Urinary bladder (tissue), 4 donors: ENCODE measurements at places on chromosomes 3 and 15. TPM values are rescaled to one million over a fixed set of nuclear protein-coding genes. Genes with fewer than 3 reads are reported as not detected.

DNA sequence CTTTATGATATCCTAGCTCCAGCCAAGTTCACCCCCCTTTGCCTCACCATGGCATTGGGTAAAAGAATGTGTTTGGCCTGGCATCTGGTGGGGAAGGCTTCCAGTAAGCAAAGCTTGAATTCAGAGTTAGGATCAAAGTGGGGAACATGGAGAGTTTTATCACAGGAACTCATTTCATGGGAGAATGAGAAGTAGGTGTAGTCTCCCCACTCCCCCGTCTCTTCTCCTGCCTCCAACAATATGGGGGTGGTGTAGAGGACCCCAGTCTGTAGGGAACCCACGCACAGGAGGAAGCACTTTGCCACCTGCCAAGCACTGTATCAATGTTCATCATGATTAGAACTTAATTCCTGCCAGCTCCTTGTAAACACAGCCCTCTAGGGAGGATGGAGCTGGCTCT lies 200.5 kb downstream of the UACA start:
- no peak for DNase-seq

DNA sequence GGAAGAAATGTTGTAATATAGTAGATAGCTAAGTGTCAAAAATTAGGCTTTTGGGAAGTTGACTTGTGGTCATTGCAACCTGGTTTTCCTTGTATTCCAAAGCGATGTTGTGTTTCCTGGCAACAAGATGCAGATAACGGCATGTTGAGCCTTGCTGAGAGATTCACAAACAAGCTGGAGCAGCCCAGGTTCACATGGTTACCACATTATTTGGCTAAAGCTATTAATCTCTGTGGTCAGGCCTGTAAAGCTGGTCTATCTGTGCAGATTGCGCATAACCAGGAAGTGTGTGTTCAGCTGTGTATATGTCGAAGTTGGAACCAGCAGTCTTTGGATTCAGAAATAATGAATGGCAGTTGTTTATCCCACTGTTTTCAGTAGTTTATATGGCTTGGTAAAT lies 6.6 kb downstream of the TIPARP start:
- peak; percentile 88 for DNase-seq

- no peak for DNase-seq
These were observed 45.6 kb downstream of the CCDC12 start for GRCh38 chr3:46930945-46931403.

GRCh38 chr3:23711916-23712494 lies 93.8 kb upstream of the UBE2E1 start:
- DNase-seq = no peak

DNA sequence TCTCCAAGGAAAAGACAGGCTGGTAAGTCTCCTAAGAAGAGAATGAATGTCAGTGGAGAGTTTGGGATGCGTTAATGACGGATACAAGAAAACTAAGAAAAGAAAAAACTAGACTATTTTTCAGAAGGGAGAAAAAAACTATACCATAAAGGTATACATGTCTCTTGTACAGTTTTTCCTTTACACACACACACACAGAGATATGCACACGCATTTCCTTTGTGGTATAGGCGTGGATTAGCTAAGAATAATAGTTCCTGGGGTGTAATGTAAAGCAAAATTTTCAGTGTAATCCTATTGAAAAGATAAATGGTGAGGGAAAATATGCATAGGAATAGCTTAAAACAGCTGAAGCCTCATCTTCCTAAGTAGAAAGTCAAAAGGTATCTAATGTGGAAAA lies 36.3 kb downstream of the GABPB1 start:
- no peak for DNase-seq

DNA sequence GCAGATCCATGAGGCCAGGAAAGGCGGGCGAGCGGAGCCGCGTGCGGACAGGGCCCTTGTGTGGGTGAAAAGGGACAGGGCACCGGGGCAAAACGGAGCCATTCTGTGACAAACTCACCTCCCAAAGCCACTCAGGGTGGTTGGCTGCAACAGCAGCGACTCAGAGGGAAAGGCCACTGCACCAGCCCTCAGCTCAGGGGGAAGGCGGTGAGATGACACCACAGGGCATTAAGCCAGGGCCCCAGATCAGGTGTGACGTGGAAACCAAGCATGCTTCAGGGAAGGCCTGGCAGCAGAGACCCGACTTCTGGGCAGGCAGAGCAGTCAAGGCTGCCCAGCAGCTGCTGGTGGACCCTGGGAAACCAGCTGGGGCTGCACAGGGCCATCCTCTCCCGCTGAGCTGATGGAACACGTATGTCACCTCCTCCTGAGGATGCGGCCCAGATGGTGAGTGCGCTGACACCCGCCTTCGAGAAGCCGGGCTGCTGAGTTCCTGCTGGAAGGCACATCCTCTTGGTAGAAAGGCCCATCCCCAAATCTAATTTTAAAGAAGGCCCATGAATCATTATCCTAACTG lies 82.3 kb downstream of the CHSY1 start:
- no peak for DNase-seq

DNA sequence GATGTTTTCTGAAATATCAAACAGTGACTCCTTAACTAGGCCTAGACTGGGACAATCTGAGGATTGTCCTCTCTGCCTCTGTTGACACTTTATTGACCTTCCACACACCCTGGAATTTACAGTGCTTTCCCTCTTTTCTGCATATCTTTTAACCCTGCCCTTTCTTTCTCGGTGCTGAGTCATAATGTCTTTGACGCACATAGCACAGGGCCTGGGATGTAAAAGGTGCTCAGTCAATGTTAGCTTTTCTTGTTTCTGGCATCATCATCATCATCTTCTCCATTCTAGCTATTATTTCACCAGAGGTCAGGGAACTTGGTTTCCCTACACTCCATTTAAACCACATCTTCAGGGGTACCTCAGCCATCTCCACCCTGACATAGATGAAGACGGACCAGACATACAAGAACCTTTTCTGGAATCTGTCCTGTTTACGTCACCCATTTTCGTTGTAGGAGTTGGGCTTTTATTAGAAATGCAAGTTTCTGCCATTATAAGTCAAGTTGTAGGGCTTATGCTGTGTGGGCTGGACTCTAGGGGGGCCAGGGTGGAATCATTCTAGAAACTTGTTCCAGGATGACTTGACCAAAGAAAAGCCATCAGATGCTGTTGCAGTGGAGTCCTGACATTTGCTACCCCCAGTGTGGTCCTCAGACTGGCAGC lies 46.6 kb downstream of the ZBTB38 start:
- DNase-seq = no peak

DNA sequence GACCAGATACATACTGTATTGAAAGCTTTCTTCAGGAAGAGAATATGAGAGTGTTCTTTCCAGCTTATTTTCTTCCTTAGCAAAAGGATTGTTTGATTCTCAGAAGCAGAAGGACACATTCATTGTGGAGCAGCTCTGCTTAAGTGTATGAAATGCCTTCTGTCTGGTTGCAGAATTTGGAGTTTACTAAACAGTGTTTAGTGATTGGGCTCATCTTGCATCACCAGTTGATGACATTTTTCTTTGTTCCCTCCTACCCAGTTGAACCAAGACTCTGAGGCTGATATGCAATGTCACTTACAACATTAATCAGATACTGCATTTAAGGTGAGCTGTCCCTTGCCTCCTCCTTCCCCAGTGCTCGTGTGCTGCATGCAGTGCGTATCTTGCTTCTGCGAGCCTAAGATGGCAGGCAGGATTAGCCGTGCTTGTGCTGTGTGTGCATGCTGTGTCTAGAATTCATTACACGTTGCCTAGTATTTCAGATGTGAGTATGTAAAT lies 18.4 kb downstream of the ZBTB38 start:
- no peak for DNase-seq

- DNase-seq = no peak
These were observed 506.8 kb downstream of the PDCD6IP start for GRCh38 chr3:34305266-34305665.

GRCh38 chr3:68090571-68090970 lies 436.2 kb upstream of the SUCLG2 start:
- DNase-seq = no peak

DNA sequence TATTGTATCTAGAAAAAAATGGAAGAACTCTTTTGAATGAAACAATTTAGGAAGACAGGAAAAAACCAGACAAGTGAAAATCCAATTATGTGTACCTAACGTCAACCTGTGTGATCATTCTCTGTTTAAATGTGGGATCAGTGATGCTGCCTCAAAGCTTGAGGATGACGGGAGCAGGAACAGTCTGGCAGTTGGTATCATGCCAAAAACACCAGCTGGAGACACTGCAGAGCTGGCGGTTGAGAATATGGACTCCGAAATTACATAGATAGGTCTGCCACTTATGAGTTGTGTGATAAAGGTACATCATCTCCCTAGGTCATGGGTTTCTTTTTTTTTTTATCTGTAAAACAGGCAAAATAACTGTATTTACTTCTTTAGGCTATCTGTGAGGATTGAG lies 480.5 kb downstream of the CNTN4 start:
- no peak for DNase-seq

DCBLD2 gene
- 79.6 TPM for total RNA-seq

CLDN18 gene
- total RNA-seq = not detected

AGBL1 gene
- total RNA-seq = 1.5 TPM

RAB6B gene
- total RNA-seq = 3.4 TPM

FETUB gene
- not detected for total RNA-seq

STRIT1 gene
- 1.4 TPM for total RNA-seq
